Pancreas (tissue), 10 donors: ENCODE measurements at places on chromosomes 11 and 22.

DNA sequence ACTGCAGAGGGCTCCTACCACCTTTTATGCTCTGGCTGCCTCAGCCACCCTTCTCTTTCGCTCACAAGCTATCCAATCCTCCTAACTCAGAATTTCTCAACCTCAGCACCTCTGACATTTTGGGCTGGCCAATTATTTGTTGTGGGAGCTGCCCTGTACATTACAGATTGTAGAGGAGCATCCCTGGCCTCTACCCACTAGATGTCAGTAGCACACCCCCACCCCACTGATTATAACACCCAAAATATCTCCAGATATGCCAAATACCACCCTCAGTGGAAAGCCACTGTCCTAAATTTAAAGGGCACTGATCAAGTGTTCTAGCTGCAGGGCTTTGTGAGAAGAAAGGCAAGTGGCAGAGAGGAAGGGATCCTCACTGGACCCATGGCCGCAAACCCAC is 443.1 kb downstream of the SOX6 start:
- H3K4me3 ChIP-seq = no peak overlapping the region
- no peaks in the 10 kb centered on the region for H3K27me3 ChIP-seq
- H3K36me3 ChIP-seq = no peaks in the 10 kb centered on the region
- H3K27ac ChIP-seq = no peak overlapping the region
- DNase-seq = no peak

- no peak within 1 kb of the TSS for H3K27ac ChIP-seq
- H3K36me3 ChIP-seq = no peaks in the 10 kb centered on the region
- DNase-seq = no peak
- no peaks in the 10 kb centered on the region for H3K27me3 ChIP-seq
Measured at GRCh38 chr11:60455531-60456042, at the start of gene MS4A1. MS4A1 (plus strand) TSS chr11:60455847; CDS start chr11:60462375, 6,528 bp downstream.

DNA sequence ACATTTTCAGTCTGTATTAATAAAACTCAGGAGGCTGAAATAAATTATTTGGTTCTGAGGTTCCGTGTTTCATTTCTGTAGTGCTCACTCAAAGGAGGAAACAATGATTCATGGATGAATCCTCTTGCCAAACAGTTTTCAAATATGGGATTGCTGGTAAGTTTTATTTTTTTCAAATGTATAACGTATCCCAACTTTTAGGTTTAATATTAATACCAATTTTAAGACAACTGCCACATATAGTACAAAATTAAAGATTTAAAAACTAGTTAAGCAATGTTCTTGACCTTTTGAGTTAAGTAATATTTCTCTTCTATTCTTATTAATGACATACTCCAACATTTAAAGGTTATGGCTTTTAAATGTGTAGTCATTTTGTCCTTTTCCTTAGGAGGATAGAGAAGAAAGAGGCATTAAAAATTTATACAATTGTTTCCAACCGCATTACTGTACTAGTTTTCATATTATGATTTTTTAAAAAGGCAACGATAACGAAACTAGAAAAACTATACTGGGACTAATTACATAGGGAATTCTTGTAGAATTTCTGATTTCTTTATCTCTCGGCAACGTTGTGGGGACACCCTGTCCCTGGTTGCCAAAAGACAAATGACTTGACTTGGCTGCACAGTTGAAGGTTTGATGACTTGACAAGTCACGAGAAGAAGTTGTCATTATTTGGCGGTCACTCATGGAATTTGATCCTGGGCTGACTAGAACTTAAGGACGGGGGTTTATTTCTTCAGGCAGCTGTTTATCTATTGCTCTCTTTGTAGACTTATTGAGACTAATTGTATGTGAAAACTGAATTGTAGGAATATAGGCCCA is 69.1 kb upstream of the ADSL start:
- H3K27me3 ChIP-seq = no peaks in the 10 kb centered on the region
- DNase-seq = no peak
- H3K36me3 ChIP-seq = peaks cover 12% of the 10 kb centered on the region
- no peak overlapping the region for H3K4me3 ChIP-seq
- peaks cover 12% of the 10 kb centered on the region for H3K4me1 ChIP-seq
- H3K27ac ChIP-seq = peak overlapping the region; percentile 80

DNA sequence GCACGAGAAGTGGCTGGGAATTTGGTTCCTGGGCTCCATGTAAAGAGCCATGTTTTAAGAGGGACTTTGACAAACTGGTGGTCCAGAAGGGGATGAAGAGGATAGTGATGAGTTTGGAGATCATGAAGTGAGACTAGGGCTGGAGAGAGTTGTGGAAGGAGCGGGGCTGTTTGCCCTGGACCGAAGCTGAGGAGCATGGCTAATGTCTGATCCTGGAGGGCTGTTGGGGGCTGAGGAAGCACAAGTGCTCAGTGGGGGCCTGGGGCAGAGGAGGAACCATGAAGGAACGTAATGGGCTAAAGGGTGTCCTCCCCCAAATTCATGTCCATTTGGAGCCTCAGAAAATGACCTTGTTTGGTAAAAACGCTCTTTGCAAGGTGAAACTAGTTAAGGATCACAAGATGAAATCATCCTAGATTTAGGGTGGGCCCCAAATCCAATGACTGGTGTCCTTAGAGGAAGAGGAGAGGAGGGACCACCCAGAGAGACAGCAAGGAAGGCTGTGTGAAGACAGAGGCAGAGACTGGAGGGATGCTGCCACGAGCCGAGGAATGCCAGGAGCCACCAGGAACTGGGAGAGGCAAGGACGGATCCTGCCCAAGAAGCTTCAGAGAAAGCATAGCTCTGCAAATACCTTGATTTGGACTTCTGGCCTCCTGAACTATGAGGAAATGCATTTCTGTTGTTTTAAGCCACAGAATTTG is 107.3 kb upstream of the LMO1 start:
- no peaks in the 10 kb centered on the region for H3K4me1 ChIP-seq
- H3K27ac ChIP-seq = no peak overlapping the region
- H3K4me3 ChIP-seq = no peak overlapping the region

GRCh38 chr11:35033011-35033410 is 106.0 kb upstream of the CD44 start:
- no peaks in the 10 kb centered on the region for H3K36me3 ChIP-seq
- no peaks in the 10 kb centered on the region for H3K27me3 ChIP-seq
- H3K27ac ChIP-seq = no peak overlapping the region
- no peaks in the 10 kb centered on the region for H3K4me1 ChIP-seq

DNA sequence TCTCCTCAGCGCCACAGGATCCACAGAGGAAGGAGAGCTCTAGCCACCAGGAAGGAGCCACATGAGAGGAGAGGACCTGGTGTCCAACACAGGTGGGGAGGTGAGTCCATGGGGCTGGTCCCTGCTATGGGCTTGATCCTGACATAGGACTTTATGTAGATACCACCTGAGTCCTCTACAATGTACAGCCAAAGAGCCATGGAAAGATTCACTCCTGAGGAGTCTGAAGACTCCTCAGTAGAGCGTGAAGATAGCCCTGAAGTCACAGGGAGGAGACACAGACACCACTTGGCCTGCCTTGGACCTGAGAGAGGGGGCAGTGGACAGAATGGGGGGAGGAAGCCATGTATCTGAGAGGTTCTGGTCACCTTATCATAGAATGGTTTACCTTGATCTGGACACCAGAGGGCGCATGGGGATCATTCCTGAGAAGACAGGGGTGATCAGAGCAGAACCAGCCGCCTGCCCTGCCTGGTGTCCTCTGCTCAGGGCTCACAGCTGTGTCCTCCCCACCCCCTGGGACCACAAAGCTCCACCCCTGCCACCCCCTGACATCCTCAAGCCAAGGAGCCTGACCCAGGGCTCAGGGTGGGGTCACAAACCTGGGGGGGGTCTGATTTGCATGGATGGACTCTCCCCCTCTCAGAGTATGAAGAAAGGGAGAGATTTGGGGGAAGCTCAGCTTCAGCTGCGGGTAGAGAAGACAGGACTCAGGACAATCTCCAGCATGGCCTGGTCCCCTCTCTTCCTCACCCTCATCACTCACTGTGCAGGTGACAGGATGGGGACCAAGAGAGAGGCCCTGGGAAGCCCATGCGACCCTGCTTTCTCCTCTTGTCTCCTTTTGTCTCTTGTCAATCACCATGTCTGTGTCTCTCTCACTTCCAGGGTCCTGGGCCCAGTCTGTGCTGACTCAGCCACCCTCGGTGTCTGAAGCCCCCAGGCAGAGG is 77.0 kb downstream of the ZNF280B start:
- H3K4me3 ChIP-seq = no peak overlapping the region
- no peak overlapping the region for H3K27ac ChIP-seq
- no peaks in the 10 kb centered on the region for H3K36me3 ChIP-seq
- H3K27me3 ChIP-seq = no peaks in the 10 kb centered on the region
- no peaks in the 10 kb centered on the region for H3K4me1 ChIP-seq
- peak; percentile 68 for DNase-seq

GRCh38 chr11:94922321-94923003 is 50.9 kb downstream of the CWC15 start:
- H3K4me1 ChIP-seq = peaks cover 9% of the 10 kb centered on the region
- no peak overlapping the region for H3K27ac ChIP-seq
- no peaks in the 10 kb centered on the region for H3K36me3 ChIP-seq
- no peaks in the 10 kb centered on the region for H3K27me3 ChIP-seq
- no peak for DNase-seq

DNA sequence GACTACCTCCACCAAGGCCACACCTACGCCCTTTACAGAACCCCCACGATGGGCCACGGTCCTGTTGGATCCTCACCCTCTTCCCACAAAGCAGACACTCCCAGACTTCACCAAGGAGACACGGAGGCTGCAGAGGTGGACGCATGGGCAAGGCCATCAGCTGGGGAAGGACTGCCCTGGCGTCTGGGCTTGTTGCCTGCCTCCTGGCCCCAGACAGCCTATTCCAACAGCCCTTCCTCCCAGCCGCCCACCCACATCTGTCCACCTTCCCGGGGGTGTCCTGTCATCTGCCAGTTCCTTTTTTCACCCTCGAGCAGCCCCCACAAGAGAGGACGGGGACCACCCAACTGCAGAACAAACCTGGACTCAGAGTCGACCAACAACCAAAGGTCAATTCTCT is 28.9 kb upstream of the TH start:
- no peak overlapping the region for H3K4me3 ChIP-seq
- H3K27me3 ChIP-seq = no peaks in the 10 kb centered on the region
- H3K4me1 ChIP-seq = peaks cover 5% of the 10 kb centered on the region
- DNase-seq = peak; percentile 53
- no peak overlapping the region for H3K27ac ChIP-seq

DNA sequence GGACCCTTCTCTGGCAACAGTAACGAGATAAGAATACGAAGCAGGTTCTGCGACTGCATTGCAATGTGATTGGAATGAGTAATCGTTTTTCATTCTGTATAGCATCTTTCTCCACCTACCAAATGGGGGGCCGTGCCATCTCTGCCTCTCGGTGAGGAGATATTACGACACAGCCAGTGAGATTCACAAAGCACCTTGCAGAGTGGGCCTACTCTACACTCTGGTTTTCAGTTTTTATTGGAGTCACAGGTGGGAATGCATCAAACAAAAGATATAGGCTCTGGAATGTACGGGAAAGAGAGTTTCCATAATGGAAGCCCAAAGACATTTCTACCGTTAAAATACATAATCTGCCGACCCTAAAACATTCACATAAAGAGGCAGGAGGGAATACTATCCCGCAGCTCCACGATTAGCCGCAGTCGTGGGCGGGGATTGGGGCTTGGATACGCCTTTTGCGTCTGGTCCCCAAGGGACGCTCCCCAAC is 423 bp upstream of the RTN3 start:
- peak overlapping the region; percentile 86 for H3K27ac ChIP-seq
- no peak for DNase-seq
- H3K27me3 ChIP-seq = no peaks in the 10 kb centered on the region
- peaks cover 12% of the 10 kb centered on the region for H3K4me1 ChIP-seq

- H3K36me3 ChIP-seq = no peaks in the 10 kb centered on the region
- no peaks in the 10 kb centered on the region for H3K4me1 ChIP-seq
- DNase-seq = no peak
- H3K27ac ChIP-seq = no peak overlapping the region
- H3K4me3 ChIP-seq = no peak overlapping the region
- H3K27me3 ChIP-seq = no peaks in the 10 kb centered on the region
Measured at GRCh38 chr11:71563406-71563805, 2.0 kb upstream of the KRTAP5-10 start.

GRCh38 chr11:7444091-7444981 is 41.0 kb upstream of the OLFML1 start:
- H3K27me3 ChIP-seq = no peaks in the 10 kb centered on the region
- H3K4me1 ChIP-seq = peaks cover 7% of the 10 kb centered on the region
- DNase-seq = no peak
- no peak overlapping the region for H3K4me3 ChIP-seq
- no peak overlapping the region for H3K27ac ChIP-seq

GRCh38 chr11:46238967-46239800 is 38.3 kb upstream of the CREB3L1 start:
- H3K4me3 ChIP-seq = peak overlapping the region; percentile 40
- peak; percentile 75 for DNase-seq
- peak overlapping the region; percentile 67 for H3K27ac ChIP-seq
- no peaks in the 10 kb centered on the region for H3K27me3 ChIP-seq
- peaks cover 13% of the 10 kb centered on the region for H3K4me1 ChIP-seq
- H3K36me3 ChIP-seq = no peaks in the 10 kb centered on the region

DNA sequence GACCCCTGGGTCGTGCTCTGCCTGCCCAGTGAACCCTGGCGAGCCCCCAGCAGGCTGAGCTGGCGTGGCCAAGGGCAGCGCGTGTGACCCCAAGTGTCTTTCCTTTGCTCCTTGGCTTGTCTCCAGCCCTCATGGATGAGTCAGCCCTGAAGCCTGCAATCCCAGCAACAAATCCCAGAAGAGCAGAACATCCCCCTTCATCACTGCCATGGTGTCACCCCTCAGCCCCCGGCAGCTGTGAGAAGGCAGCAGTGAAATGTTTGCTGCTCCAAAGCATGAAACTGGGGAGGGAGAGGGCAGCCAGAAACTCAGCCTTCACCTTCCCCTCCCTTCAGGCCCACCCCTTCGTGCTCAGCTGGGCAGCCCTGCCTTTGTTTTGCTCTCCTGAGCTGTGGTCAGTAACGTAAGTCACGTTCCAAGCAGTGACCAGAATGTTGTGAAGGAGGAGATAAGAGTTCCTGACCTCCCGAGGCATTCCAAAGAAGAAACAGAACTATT is 29.8 kb downstream of the ADAMTS15 start:
- H3K27me3 ChIP-seq = no peaks in the 10 kb centered on the region
- DNase-seq = no peak
- no peak overlapping the region for H3K27ac ChIP-seq
- no peaks in the 10 kb centered on the region for H3K36me3 ChIP-seq
- no peak overlapping the region for H3K4me3 ChIP-seq
